Muscle of arm (tissue), 14 donors: ENCODE measurements at places on chromosomes 1 and 21.

GRCh38 chr1:241932845-241933244 is 24.7 kb upstream of the BECN2 start:
- no peak for DNase-seq

DNA sequence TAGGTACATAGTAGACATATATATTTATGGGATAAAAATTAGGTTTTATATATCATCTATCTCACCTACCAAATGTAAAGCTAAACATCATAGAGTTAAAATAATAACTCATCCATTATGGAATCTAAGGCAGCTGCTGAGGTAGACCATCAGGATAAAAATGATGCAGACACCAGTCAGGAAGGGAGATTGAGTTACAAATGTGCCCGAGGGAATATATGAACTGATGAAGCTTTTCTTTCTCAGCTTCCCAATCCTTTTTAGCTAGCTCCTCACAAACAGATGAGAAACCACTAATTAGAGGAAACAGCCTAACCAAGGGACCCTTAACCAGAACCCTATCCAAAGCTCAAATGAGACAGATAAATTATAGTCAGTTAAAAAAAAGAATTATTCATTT is 20.9 kb downstream of the TTLL7 start:
- no peak for DNase-seq

GRCh38 chr1:65317866-65318653 is 8.7 kb downstream of the DNAJC6 start:
- DNase-seq = no peak

- DNase-seq = peak; percentile 90
Measured at GRCh38 chr1:155983191-155984024, 5.1 kb upstream of the ARHGEF2 start.

- DNase-seq = no peak
Measured at GRCh38 chr1:118987468-118988185, 516 bp downstream of the TBX15 start.

DNA sequence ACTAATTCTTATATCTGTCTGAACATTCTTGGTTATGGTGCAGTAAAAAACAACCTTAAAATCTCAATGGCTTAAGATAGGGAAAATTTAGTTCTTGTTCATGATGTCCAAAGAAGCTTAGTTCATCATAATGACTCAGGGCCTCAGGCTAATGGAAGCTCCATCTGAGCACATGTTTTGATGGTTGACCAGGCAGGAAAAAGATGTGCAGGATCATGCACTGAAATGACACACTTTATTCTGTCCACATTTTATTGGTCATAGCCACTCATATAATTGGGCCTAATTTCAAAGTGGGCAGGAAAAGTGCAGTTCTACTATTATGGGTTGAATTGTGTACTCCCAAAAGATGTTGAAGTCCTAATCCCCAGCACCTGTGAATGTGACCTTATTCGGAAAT is 198.2 kb downstream of the CENPF start:
- DNase-seq = no peak

GRCh38 chr21:44932408-44933181 is 7.2 kb upstream of the SLX9 start:
- DNase-seq = no peak

DNA sequence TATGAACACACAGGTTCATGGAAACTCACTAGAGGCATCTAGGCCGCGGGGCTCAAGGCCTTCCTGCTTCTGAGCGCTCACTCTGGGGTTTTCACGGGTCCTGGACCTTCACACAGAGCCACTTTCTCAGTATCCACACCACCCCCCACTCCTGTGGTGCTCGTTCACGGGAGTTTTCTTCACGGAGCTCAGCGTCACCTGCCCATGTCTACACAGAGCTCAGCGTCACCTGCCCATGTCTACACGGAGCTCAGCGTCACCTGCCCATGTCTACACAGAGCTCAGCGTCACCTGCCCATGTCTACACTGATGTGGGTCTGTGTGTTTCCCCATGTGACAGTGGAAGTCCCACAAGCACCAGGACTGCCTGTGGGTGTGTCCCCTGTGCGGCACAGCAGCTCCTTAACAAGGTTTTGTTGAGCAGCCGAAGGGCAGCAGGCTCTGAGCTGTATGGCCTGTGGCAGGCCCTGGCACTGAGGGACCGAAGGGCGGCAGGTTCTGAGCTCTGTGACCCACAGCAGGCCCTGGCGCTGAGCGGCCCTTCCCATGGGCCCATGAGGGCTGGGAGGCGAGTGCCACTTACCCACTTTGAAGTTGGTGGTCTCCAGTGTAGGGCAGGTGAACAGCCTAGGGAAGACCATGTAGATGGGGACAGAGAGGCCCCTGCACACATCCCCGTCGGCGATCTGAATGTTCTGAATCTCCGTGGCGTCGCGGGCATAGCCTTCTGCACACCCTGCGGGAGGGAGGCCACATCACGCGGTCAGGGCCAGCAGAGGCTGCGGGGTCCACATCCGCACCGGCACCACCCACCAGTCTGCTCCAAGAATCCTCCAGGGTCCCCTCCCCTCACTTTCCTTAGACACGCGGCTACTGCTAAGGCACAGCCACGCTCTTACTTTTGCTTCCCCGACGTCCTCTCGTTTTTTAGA is 39.8 kb downstream of the VPS26C start:
- no peak for DNase-seq

- no peak for DNase-seq
Measured at GRCh38 chr1:19804831-19805251, 5.1 kb upstream of the TMCO4 start.

GRCh38 chr1:8661185-8662110 is 156.0 kb downstream of the RERE start:
- DNase-seq = peak; percentile 58

- no peak for DNase-seq
Measured at GRCh38 chr1:160738271-160738670, 776 bp upstream of the SLAMF7 start.

GRCh38 chr1:211135342-211135950 is 1.5 kb upstream of the KCNH1 start:
- DNase-seq = peak; percentile 51

DNA sequence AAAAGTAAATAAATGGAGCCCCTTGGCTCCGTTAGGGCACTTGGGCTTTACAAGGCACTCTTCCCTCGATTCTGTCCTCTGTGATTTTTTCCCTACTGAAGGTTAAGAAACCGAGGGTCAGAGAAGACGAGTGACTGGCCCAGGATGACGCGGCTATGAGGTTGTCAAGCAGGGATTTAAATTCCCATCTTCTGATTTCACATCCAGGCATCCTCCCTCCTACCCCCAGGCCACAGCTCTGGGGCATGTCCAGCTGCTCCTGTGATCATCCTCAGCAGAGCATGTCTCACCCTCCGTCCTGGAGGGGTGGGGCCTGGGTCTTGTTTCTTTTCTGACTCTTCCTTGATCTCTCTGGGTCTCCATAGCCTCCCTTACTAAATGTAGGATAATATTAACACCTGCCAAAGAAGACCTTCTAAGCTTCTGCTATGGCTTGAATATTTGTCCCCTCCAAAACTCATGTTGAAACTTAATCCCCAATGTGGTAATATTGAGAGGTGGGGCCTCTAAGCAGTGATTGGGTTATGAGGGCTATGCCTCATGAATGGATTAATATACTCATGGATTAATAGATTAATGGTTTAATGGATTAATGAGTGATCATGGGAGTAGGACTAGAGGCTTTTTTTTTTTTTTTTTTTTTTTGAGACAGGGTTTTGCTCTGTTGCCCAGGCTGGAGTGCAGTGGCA is 4.6 kb downstream of the CRYBG2 start:
- no peak for DNase-seq

DNA sequence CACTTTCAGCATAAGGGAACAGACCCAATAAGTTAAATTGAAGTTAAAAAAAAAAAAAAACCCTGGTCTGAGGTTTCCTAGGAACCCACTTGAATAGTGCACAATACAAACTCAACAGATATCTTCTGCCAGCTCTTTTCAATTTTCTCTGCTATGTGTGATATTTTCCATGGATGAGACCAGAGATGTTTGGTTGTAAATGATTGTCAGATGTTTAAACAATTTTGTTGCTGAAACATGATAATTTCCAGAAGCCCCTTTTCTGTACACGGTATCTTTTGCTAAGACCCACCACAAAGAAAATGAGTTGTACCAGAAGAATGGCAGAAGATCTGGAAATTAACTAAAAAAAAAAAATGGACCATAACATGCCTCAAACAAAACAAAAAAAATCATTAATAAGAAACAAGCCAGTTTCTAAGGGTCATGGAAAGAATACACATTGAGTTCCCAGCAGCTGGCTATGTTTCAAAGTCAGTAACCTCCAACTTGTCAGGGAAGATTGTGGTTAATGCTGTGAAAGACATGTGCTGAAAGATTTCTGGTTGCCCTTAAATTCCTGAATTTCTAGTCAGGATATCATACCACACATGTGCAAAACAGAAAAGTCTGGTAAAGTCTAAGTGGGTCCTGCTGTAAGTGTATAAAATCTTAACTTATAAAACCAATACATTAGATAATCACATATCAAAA is 35.6 kb upstream of the MGST3 start:
- peak; percentile 69 for DNase-seq

GRCh38 chr1:203296460-203297073 is 8.8 kb upstream of the BTG2 start:
- no peak for DNase-seq

GRCh38 chr1:27001570-27002360 is 8.3 kb downstream of the TRNP1 start:
- peak; percentile 35 for DNase-seq

- no peak for DNase-seq
Measured at GRCh38 chr1:5857011-5857410, 135.2 kb downstream of the NPHP4 start.

GRCh38 chr1:34419663-34420136 is 243.0 kb downstream of the C1orf94 start:
- DNase-seq = no peak

DNA sequence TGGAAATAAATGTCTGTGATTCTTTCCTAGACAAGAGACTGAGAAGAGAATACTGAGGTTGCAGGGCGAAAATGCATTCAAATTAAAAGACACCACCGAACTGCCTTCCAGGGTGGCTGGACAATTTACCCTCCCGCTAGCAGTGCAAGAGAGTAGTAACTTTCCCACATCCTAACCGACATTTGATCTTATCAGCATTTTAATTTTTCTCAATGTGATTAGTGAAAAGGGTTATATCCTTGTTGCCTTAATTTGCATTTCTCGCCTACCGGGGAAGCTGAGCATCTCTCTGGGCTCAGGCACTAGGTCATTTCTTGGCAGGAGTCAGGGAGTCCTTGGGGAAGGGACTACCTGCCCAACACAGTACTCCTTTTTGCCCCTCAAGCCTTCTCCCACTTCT is 2.8 kb downstream of the TNFRSF8 start:
- DNase-seq = no peak

DNA sequence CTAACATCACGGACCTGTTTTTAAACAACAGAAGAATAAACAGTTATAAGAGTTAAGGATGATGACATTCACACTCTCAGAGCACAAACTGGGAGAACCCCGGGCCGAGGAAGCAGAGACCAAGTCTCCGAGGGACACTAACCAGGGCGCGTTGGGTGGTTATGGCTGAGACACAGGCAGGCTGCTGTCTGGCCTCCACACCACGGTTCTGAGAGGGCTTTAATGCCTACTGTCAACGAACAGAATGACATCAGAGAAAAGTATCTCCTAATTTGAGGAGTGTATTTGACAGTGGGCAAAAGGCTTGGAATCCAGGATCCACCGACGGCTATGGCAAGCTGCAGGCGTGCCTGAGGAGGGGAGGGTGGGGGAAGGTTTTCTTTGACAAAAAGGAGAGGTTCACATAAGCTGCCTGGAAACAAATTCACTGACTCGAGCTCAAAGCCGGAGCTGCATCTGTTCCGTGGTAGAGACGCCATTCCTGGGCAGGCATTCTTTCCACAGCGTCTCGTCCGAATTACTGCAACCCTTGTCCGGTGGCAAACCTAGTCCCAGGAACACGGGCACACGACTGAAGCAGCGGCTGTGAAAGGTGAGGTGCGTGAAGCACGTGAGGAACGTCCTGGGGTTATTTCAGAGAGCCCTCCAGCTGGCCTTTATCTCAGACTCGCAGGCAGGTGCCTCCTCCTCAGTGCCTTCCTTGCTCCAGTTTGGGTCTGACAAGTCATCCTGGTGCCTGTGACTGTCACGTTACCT is 9.4 kb downstream of the POFUT2 start:
- no peak for DNase-seq

DNA sequence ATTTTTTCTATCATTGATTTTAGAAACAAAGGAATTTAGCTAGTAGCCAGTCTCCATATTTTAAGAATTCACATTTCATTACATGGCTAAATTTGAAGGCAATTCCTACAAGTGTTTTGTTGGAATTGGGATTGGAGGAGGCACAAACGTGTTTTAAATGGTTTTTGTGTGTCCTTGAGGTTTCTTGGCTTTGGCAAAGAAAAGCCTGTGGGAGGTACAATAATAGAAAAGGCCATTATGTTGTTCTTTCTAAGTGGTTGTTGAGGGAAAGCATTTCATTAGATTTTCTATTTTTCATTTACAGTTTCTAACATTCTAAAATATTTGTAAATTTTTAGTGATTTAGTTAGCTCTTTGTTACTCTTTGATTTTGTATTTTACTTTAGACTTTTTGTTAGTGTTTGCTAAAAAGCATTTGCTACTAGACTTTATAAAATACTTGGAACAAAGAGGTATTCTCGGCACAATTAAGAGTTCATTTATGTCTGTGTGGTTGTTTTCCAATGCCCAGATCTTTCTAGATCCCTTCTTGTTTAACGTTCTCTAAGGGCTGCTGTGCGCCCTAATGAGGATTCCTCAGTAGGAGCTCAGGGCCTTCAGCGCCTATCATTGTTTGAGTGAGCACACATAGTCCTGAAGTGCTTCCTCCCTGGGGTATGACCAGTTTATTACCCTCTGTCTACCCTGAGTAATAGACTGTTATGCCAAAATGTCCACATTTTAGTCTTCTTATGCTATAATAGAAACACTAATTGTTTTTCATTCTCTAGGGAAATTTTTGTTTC is 70.0 kb upstream of the KIAA1614 start:
- DNase-seq = no peak

DNA sequence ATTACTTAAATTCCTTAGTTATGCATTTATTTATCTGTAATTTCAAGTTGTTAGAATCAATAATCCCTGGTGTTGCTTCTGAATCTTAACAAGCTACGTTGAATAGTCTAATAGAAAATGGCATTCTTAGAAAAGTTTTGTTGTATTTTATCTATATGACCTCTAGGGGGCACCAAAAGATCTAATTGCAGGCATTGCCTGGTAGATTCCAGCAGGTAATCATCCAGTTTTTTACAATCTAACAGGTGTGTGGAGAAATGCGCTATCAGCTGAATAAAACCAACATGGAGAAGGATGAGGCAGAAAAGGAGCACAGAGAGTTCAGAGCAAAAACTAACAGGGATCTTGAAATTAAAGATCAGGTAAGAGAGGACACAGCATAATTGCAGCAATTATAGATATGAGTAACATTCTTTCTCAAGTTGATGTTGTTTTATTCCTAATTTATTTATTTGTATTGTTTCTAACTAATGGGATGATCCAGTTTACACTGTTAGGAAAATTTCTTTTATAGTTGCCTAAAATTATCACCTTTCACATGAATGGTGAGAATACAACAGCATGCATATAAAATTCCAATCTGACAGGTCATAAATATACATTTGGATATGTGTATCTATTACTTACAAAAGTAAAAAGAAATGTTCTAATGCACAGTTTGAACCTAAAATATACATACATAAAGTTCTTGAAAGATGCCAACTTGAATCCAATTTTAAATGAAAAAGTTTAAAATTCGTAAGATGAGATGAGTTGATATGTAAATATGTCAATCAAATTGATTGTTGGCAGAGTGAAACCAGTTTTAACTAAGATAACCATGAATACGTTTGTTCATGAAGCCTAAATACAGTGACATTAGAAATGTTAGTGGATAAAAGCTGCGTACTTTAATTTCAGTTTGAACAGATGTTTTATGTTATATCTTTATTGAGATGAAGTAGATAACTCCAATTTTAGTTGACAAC is 88.4 kb downstream of the SDCCAG8 start:
- DNase-seq = peak; percentile 32

- peak; percentile 81 for DNase-seq
Measured at GRCh38 chr1:164588516-164589341, 29.7 kb downstream of the PBX1 start.
